ENCODE measurements at places on chromosomes 1 and 21.

DNA sequence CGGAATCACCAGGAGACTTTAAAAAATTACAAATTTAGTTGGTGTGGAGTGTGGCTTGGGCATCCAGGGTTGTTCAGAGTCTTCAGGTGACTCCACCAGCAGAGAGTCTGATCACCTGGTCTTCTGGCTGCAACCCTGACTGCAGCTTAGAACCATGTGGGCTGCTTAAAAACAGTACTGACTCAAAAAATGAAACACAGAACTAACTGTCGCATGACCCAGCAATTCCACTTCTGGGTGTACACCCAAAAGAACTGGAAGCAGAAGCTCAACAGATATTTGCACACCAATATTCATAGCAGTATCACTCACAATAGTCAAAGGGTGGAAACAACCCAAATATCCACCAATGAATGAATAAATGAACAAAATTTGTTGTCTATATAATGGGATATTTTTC is 17.3 kb downstream of the TLR5 start:
- no peak for DNase-seq

- no peak for DNase-seq
Measured at GRCh38 chr1:202662081-202662480, 48.2 kb downstream of the SYT2 start.

DNA sequence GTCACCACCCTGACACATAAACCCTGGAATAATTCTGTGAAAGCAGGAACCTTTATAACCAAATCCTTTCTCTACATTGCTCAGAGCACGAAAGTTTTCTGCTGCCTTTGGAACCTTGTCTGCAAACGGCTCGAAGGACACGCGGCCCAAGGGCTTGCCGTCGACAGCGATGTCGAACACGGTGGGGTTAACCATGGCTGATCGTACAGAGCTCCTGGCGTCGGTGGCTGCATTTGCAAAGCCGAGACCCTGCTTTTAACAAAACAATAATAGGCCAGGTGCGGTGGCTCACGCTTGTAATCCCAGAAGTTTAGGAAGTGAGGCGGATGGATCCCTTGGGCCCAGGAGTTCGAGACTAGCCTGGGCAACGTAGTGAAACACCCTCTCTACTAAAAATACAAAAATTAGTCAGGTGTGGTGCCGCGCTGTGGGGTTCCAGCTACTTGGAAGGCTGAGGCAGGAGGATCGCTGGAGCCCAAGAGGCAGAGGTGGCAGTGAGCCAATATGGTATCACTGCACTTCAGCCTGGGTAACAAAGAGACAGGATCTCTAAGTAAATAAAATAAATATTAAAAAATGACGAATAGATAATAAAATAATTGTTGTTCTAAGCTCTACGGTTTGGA is 2.2 kb upstream of the EIF2B3 start:
- no peak for DNase-seq

DNA sequence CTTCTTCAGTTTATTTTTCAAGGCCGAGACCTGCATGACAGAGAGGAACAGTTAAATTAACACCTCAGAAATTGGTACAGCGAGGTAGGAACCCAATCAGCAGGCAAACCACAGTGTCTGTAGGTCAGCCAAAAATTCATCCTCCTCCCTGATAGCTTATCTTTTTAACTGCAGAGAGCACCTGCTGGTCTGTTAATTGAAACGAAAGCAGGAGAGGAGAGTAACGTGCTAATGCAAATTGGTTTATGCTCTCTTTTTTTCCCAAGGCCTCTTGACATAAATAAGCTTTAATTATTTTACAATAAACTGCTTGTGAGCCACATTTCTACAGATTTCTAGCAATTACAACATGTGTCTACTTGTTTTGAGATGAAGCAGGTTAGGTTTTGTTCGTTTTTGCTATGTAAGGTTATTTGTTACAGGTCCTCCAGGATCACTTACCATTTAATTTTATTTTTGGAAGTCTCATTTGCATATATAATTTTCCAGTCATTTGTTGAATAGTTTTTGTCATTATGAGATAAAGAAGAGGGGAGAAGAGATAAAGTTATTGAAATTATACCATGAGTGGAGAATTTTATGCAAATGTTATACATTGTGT is 179.9 kb downstream of the DENND1B start:
- no peak for DNase-seq

GRCh38 chr1:228913626-228914414 is 178.5 kb downstream of the RHOU start:
- DNase-seq = no peak

Measured in fibroblast of skin of scalp (primary cell).